Esophagus squamous epithelium (tissue), 5 donors: ENCODE measurements at places on chromosomes 13 and 19.

- DNase-seq, result no peak
Measured at GRCh38 chr19:13463296-13463695, 43.0 kb downstream of the CACNA1A start.

- DNase-seq, result no peak
Measured at GRCh38 chr19:6181119-6181518, 45.7 kb downstream of the ACSBG2 start.

DNA sequence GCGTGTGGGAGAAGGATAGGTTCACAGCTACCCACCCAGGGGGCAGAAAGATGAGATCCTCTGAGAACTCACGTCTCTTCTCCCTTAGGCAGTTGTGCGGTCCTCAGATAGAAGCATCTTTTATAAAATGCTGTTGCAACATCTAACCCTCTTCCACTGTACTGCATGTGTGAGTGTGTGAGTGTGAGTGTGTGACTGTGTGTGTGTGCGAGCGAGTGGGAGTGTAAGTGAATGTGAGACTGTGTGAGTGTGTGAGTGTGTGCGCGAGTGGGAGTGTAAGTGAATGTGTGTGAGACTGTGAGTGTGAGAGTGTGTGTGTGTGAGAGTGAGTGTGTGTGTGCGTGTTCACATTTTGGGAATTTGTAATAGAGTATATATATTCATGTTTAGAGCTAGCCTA is 55.6 kb upstream of the F7 start:
- no peak for DNase-seq

DNA sequence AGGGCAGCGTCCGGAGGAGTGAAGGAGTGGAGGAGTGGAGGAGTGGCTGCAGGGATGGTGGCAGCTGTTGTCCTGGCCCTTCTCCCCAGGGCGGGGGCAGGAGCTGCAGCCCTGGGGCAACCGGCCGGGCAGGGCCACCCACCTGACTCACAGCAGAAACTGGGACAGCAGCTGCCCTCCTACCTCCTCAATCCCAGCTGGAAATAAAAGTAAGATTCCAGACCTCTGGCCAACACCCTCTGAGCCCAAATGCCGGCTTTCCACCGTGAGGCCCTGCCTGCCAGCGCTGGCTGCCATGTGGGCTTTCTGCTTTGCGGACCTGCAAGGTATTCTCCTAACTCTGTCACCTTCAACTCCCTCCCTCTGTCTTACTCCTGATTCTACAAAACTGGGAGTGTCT is 3.3 kb upstream of the CLPP start:
- DNase-seq, result no peak

DNA sequence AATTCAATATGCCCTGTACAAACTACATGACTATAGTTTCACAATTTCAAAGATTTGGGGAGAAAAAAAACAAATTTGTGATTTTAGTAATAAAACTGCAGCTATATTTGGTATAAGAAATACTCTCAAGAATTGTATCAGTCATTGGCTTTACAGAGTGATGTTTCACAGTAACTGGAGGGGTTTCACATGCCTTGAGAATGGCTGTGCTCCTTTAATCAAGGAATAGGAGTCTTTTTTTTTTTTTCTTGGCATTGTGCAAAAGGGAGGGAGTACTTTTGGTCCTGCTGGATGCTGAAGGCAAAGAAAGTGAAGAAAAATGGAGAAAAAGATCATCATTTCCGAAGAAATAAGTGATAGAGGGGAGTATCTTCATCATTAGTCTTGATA is 6.8 kb downstream of the ZNF507 start:
- no peak for DNase-seq

DNA sequence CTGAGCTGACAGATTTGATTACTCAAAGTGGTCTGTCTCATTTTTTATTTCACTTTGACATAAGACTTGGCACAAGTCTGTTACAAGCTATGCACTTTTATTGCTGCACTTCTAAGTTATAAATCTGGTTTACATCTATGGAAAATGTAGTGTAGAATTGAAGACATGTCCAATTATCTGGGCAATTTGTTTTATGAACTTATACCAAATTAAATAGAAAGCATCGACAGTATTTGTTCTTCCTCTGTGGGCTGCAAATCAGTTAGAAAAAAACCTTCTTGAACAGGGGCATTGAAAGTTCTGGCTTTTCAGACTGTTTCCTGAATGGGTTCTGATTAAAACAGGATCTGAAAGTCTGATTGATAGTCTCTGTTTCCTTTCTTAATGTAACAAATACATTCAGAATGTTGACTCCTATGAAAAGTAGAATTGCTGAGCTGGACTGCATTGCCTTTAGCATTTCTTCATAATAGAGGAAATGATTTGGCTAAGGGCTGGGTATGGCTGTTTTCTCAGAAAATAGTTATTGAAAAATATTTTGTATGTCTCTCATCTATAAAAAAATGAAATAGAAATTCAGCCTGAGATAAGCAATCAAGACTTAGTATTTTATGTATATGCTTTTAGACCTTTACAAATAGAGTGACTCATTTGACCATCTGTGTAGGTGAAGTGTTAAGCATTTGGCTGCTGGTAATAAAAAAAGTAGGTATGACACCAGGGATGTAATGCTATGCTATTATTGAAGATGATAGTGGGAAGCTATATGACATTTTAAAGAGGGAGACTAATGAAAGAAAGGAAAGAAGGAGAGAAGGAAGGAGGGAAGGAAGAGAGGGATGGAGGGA is 210.9 kb upstream of the SPRY2 start:
- no peak for DNase-seq

DNA sequence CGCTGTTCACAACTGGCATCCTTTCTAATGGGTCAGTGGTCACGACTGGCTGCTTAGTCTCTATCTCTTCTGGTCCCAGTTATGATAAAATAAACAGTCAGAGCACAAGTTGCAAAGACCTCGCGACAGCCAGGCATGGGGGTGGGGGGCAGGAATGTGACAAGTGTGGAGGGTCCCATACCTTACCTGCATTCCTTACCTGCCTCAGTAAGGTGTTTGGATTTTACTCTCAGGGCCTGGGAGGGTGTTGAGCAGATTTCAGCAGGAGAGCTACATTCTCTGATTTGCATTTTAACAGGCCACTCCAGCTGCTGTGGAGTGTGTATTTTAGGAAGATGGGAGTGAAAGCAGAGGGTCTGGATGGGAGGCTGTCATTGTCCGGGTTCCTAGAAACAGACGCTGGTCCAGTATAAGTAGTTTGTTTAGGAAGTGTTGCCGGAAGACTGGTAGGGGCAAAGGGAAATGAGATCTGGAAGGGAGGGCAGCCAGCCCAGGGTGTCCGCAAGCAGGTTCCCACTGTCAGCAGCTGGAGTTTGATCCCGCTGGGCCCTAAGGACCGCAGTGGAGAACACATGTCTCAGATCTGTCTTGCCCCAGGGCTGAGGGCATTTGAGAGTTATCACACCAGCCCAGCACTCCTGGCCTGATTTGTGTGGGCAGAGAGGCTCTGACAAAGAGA is 920.0 kb downstream of the UQCRFS1 start:
- DNase-seq, result no peak

DNA sequence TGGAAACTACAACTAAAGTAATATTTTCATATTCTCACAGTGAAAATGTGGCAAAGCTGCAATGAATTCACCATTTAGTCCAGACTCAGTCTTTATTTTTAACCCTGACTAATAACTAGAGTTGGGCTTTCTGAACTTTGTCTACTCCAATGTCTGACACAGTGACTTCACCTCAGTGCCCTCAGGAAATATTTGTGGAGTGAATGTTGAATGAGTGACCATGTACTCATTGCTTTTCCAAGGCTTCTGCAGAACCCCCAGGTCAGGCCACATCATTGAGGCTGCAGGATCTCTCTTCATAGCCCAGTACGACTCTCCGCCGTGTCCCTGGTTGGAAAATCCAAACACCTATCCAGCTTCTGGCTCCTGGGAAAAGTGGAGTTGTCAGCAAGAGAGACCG is 1.8 kb downstream of the ZNF175 start:
- no peak for DNase-seq

DNA sequence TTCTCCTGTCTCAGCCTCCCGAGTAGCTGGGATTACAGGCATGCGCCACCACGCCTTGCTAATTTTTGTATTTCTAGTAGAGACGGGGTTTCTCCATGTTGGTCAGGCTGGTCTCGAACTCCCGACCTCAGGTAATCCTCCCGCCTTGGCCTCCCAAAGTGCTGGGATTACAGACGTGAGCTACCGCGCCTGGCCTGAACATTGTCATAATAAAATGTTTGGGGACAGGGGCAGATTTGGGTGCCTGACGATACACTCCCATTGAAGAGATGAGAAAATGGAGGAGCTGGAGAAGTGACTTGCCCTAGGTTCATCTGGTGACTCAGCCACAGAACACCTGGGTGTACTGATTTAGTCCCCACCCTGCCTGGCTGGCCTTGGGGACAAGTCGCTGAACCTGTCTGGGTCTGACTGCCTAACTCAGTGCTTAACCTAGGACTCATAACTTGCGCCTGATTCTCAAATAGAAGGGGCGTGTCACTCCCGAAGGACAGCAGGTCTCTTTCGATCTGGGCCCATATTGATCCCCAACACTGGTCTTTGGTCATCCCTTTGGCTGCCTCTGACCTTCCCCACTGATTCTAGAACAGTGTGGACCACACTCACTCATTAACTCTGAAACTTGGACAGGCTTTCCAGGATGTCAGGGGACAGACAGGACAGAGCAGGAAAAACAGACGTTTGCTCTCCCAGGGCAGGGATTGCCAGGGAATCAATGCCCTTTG is 7.6 kb upstream of the BICRA start:
- no peak for DNase-seq

GRCh38 chr13:35916146-35916545 is 215.0 kb downstream of the DCLK1 start:
- DNase-seq, result no peak

DNA sequence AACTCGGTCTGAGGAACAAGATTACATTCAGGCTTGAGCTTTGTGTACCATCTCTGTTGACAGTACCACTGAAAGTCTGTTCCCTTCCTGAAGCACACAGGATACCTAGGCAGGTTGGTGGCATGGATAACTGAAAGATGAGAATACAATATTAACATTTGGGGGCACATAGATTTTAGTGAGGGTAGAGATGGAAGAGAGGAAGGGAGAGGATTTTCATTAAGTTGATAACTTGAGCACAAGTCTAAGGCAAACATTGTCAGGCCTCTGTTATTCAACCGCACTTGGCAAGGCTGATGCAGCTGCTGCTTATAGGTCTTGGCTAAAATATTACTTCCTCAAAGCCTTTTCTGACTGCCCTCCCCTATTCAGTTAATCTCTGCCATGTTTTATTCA is 10.9 kb downstream of the MIR17HG start:
- DNase-seq, result no peak

GRCh38 chr19:571566-571974 is 826 bp upstream of the BSG start:
- DNase-seq, result no peak
